ENCODE measurements at places on chromosomes 7 and 10. TPM values are rescaled to one million over a fixed set of nuclear protein-coding genes. Genes with fewer than 3 reads are reported as not detected.

The POM121L12 gene
- polyA plus RNA-seq, result not detected

- DNase-seq, result no peak
Observed at GRCh38 chr10:73931767-73932619, 21.1 kb downstream of the PLAU start.

DNA sequence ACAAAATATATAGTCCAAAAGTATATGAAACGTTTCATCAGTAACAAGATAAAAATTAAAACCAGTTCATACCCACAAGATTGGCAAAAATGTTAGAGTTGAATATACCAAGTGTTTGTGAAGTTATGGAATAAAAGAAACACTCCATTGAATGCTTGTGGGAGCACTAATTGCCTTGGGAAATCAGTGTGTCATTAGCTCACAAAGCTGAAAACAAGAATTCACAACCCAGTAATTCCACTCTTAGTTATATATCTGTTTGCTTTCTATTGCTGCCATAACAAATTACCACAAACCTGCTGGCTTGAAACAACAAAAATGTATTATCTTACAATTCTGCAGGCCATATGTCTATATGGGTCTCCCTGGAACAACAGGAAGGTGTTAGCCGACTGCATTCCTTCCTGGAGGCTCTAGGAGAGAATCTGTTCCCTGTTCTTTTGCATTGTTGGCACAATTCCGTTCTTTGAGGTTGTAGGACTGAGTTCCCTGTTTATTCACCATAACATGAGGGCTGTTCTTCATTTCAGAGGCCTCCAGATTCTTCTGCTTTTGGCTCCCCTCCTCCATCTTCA is 45.7 kb downstream of the SEM1 start:
- DNase-seq, result no peak

GRCh38 chr7:83732305-83732704 is 83.4 kb upstream of the SEMA3E start:
- no peak for DNase-seq

- DNase-seq, result no peak
Observed at GRCh38 chr10:30774261-30774660, 144.7 kb upstream of the LYZL2 start.

- no peak for DNase-seq
Observed at GRCh38 chr7:112224186-112224585, 17.7 kb downstream of the ZNF277 start.

GRCh38 chr10:43731486-43731885 is 82.8 kb upstream of the ZNF32 start:
- no peak for DNase-seq

DNA sequence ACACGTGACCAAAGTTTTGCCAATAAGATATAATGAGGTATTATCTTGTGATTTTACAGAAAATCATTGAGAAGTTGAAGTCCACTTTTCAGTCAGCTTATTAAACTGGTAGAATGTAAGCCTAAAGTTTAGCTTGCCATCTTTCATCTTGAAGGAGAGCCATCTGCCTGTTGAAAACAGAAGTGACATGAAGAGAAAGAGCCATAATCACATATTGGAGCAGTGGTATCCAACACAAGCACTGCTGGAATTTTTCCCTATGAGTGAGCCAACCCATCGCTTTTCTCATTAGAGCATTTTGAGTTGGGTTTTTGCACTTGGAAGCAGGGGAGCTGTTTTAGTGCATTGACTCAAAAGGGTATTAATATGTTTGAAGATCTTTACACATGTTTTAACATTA is 117.6 kb upstream of the FERD3L start:
- DNase-seq, result no peak

DNA sequence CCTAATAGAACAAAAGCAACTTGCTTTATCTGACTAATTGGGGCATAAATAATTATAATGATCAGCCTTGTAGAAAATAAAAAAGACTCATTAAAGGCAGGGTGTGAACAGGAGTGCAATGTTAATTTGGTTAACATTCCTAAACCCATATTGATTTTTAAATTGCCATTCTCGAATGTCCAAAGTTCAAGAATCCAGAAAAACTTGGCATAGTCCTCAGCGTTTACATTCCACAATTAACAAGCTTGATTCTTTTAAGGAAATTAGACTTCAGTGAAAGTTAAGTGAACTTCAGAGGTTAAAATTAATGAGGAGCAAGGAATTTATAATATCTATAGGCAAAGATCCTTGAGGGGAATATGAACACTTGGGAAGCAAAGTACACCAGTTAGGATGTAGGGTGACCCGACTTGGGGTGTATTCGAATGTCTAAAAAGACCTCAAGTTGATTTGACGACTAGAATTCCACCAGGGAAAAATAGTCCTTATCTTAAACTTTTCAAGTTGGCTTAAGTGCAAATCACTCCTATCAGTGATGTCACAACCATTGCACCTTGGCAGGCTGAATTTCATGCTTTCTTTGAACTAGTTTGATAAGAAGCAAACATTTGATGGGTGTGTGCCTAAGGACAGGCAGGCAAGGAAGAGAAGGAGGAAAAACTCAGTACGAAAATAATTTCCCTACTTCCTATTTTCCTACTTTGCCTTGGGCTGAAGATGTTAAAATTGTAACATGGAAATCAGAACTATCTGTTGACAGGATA is 830.4 kb upstream of the COBL start:
- no peak for DNase-seq

DNA sequence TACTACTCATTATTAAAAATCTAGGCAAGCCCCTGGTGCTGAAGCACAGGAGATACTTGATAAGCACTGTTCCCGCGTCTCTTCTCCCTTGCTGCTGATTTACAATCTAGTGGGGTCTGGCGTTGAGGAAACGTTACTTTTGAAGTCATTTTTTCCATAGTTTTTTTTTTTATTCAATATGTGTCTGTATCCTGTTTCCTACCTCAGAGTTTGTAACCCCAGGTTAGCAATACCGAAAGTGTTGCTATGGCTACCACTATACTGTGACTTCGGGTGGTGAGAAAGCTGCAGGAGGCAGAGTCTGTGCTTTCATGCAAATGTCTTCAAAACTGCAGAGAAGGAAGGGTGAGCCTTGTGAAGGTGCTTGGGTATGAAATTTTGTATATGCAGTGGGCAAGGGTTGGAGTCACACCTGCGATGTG is 458.8 kb upstream of the GHITM start:
- no peak for DNase-seq

- no peak for DNase-seq
Observed at GRCh38 chr10:86803156-86803555, 46.7 kb downstream of the BMPR1A start.

DNA sequence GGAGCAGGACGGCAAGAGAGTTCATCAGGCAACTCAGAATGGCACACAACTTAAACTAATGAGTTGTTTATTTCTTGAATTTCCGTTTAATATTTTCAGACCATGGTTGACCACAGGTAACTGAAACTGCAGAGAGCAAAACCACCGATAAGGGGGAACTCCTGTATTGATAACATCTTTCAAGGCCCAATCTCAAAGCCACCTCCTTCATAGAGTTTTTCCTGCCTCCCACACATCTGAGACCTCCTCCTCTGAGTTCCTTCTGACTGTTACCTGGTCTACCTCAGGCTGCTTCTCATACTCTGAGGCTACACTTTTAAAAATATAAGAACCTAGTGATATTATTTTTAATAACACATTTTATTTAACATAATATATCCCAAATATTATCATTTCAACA is 341.5 kb upstream of the NPVF start:
- DNase-seq, result no peak

GRCh38 chr7:100639995-100640516 is 1.3 kb downstream of the TFR2 start:
- no peak for DNase-seq
